ENCODE measurements at places on chromosomes 1 and 21.

DNA sequence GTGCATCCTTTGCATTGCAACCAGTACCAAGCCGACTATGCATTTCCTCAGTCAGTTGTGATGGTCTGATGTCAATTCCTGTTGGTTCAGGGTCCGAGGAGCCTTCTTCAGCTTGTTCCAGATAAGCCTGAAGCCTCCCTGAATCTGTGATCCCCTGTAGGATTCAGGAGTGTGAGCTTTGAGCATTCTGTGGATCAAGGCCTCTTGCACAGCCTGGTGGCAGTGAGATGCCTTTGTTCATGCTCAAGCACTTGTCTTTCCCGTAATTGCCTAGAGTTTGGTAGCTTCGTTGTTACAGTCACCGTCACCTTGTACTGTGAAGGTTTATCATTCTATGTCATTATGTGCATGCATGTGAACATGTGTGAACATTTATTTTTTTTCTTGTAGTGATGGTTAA lies 103.5 kb downstream of the PBX1 start:
- DNase-seq: no peak

GRCh38 chr1:153578490-153578889 lies 12.8 kb upstream of the S100A2 start:
- DNase-seq: no peak

GRCh38 chr1:114315631-114316030 lies 162.0 kb upstream of the SYT6 start:
- DNase-seq: no peak

DNA sequence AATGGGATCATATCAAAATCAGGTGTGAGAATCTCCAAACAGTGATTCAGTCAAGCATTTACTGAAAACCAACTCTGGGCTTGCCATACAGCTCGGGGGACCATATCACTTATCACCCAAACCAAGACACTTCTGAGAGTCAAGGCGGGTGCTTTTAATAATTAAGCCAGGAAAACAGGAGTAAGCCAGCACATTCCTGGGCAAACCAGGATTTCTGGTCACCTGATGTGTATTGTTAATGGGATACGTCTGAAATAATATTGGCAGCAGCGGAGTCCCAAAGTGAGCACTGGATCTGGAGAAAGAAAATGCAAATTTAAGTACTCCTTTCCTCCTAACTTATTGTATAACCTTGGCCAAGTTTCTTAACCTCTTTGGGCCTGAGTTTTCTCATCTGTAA lies 17.6 kb downstream of the OSCP1 start:
- no peak for DNase-seq

All from coronary artery (tissue), 2 donors.